Anterior cingulate cortex (tissue), 58 donors: ENCODE measurements at places on chromosomes 12 and 14.

DNA sequence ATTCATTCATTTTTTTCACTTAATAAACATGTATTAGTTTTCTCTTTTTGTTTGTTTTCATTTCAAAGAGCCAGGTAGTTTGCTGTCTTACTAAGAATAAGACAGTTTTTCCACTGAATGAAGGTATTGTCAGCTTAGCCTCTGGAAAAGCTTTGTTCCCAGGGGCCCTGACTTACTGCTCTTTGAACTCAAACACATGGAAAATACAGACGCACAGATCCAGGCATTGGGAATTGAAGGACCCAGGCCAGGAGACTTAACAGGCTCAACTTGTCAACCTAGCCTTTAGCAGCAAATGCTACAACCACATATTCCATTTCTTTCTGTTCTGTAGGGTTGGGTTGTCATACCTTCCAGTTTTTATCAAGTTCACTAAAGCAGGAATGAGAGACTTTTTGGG is 38.5 kb upstream of the SLCO1C1 start:
- no peak for DNase-seq

DNA sequence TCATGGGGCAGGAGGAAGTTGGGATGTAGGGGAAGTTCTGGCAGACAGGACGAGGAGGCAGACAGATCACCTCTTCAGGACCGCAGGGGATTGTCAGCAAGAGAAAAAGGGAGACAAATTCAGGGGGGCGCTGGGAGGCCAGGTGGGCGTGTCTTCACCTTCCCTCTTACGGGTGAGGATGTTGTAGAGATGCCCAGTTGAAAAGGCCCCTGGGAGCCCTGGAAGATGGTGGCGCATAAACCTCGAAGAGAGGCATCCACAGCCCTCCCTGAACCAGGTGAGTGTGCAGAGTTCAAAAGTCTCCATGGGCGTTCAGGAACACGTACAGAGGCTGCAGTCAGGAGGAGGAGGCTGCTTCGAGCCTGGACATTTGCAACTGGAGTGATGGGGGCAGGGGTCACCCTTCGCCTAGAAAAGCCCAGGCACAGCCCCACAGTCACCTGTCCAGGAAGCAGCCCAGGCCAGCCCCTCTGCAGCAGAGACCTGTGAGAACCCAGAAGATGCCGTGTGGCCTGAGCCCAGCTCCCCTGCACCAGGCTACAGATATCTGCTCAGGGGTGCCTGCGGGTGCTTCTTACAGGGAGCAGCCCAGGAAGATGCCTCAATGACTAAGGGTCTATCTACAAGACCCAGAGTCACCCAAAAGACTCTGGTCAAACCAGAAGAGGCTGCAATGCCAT is 74.4 kb downstream of the PRIMA1 start:
- no peak for DNase-seq

DNA sequence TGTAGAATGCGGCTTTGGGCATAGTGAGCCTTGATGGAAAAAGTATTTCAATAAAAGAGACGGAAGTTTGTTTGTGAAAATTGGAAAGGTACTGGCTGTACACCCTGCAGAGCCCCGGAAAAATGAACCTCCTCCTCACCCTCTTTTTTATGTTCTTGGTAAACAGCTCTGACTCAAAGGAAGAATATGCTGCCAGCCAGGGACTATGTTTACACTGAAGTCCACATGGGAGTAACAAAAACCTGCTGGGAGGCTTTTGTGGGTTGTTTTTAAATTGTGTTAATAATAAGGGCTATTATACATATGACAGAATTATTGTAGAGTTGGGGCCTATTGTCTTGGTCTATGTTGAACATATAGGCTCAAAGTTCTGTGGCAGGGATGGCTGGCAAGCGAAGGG is 70.7 kb downstream of the TTC8 start:
- DNase-seq: no peak

DNA sequence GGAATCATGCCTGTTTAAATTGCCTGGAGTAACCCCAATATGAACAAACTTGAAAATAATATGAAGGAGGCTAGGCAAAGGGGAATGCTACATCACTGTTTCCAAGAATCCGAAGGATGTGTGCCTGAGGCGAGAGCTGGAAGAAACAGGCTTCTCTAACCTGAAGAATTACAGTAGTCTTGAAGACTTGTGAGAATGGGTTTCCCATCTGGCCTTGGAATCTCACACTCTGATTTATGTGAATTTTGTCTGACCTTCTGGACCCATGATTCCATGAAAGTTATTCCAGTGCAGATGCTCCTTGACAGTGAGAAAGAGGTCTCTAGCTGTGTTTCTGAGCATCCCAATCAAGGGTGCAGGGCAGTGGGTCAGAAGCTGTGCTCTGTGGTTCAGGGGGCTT is 122.1 kb upstream of the PARP11 start:
- DNase-seq: no peak

GRCh38 chr12:96069511-96070231 is 34.3 kb upstream of the LTA4H start:
- DNase-seq: no peak

- no peak for DNase-seq
Observed at GRCh38 chr14:58942516-58942915, 246.0 kb upstream of the DAAM1 start.

GRCh38 chr14:57161583-57162234 is 107.0 kb downstream of the EXOC5 start:
- no peak for DNase-seq

GRCh38 chr14:28308734-28309133 is 457.9 kb upstream of the FOXG1 start:
- no peak for DNase-seq

DNA sequence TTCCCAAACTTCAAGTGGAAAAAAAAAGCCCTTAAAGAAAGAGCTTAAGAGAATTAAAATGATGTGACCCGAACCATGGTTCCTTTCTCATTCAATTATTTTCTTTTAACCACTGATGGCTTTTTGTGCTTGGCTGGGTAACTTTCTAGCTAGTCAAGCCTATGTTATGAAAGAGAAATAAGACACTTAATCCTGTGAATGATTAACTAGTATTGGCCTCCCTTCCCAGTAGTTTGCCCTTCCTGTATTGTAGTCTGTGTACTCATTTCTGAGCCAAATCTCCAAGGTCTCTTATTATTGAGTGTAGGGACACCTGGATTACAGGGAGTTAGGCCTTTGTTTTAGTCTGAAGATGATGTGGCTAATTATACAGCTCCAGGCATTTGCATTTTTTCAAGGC is 353.0 kb downstream of the RAD51B start:
- DNase-seq: no peak

GRCh38 chr14:20631880-20632389 is 9.6 kb downstream of the OR6S1 start:
- no peak for DNase-seq

GRCh38 chr12:45409966-45410365 is 194.1 kb downstream of the ANO6 start:
- DNase-seq: no peak

DNA sequence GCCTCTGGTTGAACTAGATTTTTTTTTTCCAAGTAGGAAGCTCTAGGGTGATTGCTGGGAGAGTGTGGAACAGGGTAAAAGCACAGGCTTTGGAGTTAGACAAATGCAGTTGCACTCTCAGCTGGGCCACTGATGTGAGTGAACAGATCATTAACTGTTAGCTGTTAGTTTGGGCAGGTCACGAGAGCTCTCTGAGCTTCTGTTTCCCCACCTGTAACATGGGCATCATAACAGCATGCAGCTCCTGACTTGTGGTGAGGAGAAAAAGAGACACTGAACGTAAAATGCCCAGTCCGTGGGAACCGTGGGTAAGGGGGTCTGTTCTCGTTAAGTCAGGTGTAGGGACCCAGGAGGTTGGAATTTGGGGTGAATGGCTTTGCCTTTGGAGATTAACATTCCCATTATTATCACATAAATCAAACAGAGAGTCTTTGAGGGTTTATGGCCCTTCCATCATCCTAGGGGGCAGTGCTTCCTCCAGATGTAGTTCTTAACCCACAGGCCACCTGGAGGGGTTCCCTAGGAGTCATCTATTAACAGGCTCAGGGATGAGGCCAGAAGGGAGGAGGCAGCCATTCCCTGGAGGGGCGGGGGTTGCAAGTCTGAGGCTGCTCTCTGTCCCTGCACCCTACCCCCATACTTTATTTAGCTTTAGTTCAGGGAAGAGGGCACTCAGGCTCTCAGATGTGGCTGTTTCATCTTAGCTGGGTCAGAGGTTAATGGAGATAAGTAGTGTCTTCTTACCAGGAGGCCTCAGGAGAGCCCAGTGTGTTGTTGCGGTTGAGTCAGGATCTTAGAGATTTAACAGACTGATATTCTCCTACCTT is 135.2 kb downstream of the DACT1 start:
- no peak for DNase-seq

- no peak for DNase-seq
Observed at GRCh38 chr14:36655963-36656686, 5.5 kb upstream of the PAX9 start.

DNA sequence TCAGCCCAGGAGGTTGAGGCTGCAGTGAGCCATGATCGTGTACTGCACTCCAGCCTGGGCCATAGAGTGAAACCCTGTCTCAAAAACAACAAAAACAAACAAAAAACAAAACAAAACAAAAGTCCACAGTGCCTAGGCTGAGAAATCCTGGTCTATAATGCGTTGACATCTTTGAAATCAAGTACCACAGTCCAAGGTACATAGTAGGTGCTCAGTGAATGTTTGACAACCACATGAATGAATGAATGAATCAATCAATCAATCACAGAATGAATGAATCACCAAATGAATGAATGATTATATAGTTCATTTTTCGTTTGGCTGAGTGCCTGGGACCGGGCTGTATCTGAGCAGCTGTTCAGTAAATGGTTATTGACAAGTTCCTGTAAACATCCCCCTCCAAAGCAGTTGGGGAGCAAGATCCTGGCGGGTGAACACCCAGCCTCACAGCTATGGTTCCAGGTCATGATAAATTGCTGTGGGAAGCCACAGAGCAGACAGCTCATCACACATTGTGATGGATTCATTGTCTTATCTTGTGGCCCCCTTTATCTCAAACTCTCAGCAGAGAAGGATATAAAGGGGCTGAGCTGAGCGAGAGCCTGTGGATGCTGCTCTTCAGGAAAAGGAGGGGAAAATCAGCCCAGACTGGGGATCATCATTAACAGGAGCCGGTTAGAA is 30.4 kb upstream of the IFT81 start:
- no peak for DNase-seq

GRCh38 chr12:69553628-69554248 is 31.5 kb upstream of the CCT2 start:
- no peak for DNase-seq

- no peak for DNase-seq
Observed at GRCh38 chr12:6125310-6125608, 789 bp upstream of the VWF start.
